ENCODE measurements at places on chromosomes 5 and 9. TPM values are rescaled to one million over a fixed set of nuclear protein-coding genes. Genes with fewer than 3 reads are reported as not detected.
A peak's percentile ranks its signal among the peaks of the same experiment; 100 is the strongest.

Gene BHMT2
- 10.1 TPM for polyA plus RNA-seq

- DNase-seq: no peak
- H3K4me3 ChIP-seq: no peak overlapping the region
These were observed 130.2 kb downstream of the DNAH5 start for GRCh38 chr5:13814301-13814700.

DNA sequence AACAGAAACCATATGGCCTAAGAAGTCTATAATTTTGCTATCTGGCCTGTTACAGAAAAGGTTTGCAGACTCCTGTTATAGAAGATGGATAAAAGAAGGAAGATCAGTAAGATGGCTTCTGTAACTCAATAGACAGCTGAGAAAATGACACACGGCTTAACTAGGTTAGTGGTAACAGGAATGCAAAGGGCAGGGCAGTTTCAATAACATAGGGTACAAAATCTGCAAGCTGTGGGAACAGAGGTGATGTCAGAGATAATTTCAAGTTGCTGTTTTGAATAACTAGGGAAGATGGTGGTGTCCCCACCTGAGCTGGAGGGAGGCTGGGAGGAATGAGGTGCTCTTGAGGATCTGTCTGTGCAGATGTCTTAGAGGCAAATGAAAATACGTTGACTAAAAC, 106.5 kb downstream of the GLIS3 start:
- no peak overlapping the region for H3K27ac ChIP-seq
- no peak overlapping the region for H3K4me3 ChIP-seq
- no peaks in the 10 kb centered on the region for H3K36me3 ChIP-seq
- no peaks in the 10 kb centered on the region for H3K27me3 ChIP-seq

Gene PCDHB14
- polyA plus RNA-seq: 2.7 TPM

GRCh38 chr5:89053547-89053946, 170.6 kb upstream of the MEF2C start:
- no peak for DNase-seq
- no peak overlapping the region for H3K4me3 ChIP-seq
- H3K27ac ChIP-seq: no peak overlapping the region
- no peaks in the 10 kb centered on the region for H3K4me1 ChIP-seq
- no peaks in the 10 kb centered on the region for H3K36me3 ChIP-seq
- no peaks in the 10 kb centered on the region for H3K27me3 ChIP-seq

Gene CDKN2B
- polyA plus RNA-seq: 11.8 TPM

Gene CD74
- 1,318 TPM for polyA plus RNA-seq

- H3K27me3 ChIP-seq: no peaks in the 10 kb centered on the region
- no peak for DNase-seq
- peaks cover 68% of the 10 kb centered on the region for H3K4me1 ChIP-seq
These were observed 9.3 kb downstream of the TMEM245 start for GRCh38 chr9:109110329-109111021.

Gene RANBP3L
- 3.6 TPM for polyA plus RNA-seq

DNA sequence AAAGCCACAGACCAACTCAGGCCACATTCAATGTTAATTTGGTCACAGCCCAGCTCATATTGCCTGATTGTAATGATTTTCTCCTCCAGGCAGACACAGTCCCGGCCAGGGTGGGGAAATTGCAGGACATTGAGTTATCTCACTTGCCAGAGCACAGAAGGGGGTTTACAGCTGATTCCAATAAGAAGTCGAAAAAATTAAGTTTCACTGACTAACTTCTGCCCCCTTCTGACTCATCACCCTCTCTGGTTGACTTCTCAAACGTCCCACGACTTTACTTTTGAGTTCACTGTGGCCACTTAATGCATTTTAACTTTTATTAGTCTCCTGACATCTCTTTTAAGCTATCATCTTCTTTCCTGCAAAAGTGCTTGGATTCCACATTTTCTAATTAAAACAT, 321.4 kb upstream of the WWC1 start:
- no peaks in the 10 kb centered on the region for H3K27me3 ChIP-seq
- no peaks in the 10 kb centered on the region for H3K36me3 ChIP-seq
- H3K4me3 ChIP-seq: no peak overlapping the region
- H3K4me1 ChIP-seq: no peaks in the 10 kb centered on the region
- no peak overlapping the region for H3K27ac ChIP-seq

DNA sequence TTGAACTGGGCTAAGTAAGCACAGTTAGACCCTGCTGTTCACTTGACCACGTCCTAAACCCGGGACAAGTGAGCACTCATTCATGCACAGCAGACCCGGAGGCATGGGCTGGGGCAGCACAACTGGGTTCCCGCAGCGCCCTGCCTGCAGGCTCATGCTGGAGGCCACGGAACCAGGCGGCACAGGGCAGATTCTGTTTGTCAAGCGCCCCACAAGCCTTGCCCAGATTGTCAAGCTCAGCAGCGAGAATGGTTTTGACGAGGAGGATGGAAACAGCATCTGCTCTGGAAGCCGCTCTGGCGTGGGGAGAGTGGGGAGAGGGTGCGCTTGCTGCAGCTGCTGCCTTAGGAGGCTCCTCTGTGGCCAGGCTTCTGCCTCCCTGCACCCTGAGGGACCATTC, 32.7 kb downstream of the PRRT1B start:
- peaks cover 9% of the 10 kb centered on the region for H3K4me1 ChIP-seq
- H3K27ac ChIP-seq: no peak overlapping the region
- no peaks in the 10 kb centered on the region for H3K27me3 ChIP-seq
- no peak for DNase-seq

DNA sequence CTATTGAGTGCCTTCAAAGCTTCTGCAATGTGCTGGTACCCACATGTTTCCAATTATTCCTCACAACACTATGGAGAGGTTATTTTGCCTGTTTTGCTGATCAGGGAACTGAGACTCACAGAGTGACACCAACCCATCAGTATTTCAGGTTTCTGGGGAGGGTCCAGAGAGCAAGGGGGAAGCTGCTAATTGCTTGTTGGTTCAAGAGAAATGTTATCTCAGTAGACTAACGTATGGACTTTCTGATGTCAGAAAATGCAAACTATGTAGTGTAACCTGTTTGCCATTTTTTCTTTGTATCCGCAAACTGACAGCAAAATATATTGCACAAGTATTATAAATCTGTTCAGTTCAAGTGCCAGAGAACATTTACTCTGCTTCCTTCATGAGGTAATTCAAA, 108.3 kb upstream of the MSX2 start:
- no peak overlapping the region for H3K27ac ChIP-seq
- no peaks in the 10 kb centered on the region for H3K36me3 ChIP-seq
- no peak for DNase-seq
- no peaks in the 10 kb centered on the region for H3K27me3 ChIP-seq
- no peak overlapping the region for H3K4me3 ChIP-seq

Gene SPINK5
- 0.90 TPM for polyA plus RNA-seq

DNA sequence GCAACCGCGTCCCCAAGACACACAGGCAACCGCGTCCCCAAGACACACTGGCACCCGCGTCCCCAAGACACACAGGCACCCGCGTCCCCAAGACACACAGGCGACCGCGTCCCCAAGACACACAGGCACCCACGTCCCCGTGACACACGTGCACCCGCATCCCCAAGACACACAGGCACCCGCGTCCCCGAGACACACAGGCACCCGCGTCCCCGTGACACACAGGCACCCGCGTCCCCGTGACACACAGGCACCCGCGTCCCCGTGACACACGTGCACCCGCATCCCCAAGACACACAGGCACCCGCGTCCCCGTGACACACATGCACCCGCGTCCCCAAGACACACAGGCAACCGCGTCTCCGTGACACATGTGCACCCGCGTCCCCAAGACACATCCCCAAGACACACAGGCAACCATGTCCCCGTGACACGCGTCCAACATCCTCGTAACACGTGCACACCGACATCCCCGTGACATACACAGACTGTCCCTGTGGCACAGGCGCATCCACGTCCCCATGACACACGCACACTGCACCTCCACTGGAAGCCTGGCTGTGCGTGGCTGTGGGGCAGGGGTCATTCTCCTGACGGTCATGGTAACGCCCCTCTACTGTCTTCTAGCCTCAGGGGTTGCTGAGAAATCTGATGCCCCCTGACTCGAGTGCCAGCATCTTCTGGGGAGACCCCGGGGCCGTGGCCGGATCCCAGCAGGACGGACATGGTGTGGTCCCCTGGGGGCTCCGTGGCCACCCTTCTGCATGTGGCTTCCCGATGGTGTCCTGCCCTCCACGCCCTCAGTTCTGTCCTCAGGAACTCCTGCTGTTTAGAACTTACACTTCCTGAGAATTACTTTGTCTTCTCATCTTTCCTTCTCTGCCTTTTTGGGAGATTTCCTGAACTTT, 24.1 kb downstream of the EXD3 start:
- H3K27me3 ChIP-seq: no peaks in the 10 kb centered on the region
- H3K36me3 ChIP-seq: no peaks in the 10 kb centered on the region
- no peak for DNase-seq
- peaks cover 13% of the 10 kb centered on the region for H3K4me1 ChIP-seq
- no peak overlapping the region for H3K27ac ChIP-seq
- no peak overlapping the region for H3K4me3 ChIP-seq

DNA sequence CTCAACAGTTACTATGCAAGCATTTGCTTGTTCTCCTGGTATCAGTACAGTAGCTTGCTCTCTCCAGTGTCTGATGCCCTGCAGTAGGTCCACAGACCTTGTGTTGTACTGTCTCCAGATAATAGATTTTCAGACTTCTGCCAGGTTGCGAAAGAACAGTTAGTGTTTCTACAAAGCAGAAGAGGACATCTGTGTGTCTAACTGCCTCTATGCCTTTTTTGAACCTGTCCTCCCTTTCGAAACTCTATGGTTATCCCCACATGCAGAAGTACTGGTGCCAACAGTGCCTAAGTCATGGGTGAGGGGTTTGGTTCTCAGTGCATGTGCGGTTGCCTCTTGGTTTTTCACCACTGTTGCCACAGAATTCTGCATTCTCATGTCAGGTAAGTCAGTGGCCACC, 45.9 kb downstream of the KCNN2 start:
- H3K27me3 ChIP-seq: no peaks in the 10 kb centered on the region
- no peaks in the 10 kb centered on the region for H3K36me3 ChIP-seq
- H3K4me1 ChIP-seq: no peaks in the 10 kb centered on the region
- no peak overlapping the region for H3K27ac ChIP-seq

DNA sequence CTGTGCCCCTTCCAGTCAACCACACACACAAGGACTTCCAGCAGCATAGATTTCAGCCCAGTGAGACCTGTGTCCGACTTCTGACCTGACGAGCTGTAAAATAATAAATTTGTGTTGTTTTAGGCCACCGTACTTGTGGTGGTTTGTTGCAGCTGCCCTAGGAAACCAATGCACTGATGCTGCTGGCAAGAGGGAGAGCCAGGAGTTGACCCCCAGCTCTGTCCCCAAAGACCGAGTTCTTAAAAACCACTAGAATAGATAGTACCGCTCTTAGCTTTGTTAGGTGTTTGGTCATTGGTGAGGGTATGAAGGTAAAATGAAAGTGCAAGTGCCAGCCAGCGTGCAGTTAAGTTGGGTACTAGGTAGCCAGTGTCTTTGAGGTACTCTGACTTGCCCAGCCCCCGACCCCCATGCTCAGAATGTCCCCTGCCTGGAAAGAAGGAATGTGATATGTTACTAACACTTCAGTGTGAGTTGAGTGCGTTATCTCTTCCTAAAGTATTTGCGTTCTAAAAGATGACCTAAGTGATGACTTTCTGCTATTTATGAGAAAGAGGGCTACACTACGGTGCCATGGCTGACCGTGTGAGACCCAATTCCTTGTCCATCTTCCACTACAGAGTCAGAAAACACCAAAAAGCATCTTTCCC, 185.6 kb downstream of the AOPEP start:
- no peak for DNase-seq
- no peaks in the 10 kb centered on the region for H3K36me3 ChIP-seq
- H3K27me3 ChIP-seq: no peaks in the 10 kb centered on the region
- no peak overlapping the region for H3K27ac ChIP-seq
- H3K4me3 ChIP-seq: no peak overlapping the region

Gene FOXI1
- 0.26 TPM for polyA plus RNA-seq

Gene SH3TC2
- polyA plus RNA-seq: 32.4 TPM

DNA sequence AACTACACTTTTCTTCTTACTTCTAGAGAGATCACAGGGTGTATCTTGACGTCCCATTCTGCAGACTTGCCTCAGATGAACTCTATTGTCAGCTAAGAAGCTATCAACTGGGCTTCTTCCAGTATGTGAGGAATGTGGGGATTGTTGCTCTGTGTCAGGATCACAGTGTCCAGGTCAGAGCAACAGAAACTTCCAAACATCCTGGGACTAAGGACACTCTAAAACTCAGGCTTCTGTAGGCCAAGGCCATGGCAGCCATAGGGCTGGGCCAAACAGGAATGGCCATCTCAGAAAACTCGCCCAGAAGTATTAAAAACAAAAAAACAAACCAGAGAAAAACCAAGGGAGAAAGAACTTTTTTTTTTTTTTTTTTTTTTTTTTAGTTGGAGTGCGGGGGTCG, 210.0 kb upstream of the CLINT1 start:
- H3K4me3 ChIP-seq: no peak overlapping the region
- H3K4me1 ChIP-seq: peaks cover 12% of the 10 kb centered on the region
- no peaks in the 10 kb centered on the region for H3K27me3 ChIP-seq
- H3K27ac ChIP-seq: peak overlapping the region; percentile 64

DNA sequence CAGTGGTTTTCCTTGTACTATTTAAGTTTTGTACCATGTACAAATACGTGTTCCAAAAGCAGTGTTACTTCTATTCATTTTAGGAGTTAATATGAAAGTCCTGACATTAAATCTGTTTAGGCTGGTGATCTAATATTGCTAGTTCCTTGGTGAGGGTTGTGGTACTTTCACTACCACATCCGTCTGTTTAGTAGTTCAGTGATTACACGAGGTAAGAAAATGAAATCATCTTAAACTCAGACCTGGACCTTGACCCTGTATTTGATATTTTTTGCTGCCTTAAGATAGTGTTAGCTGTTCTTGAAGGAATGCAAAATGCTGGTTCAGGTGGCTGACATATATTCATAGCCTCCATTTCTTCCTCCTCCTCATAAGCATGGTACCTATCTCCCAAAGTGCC, 50.3 kb downstream of the MTAP start:
- no peak overlapping the region for H3K4me3 ChIP-seq
- no peaks in the 10 kb centered on the region for H3K36me3 ChIP-seq
- no peak overlapping the region for H3K27ac ChIP-seq
- no peak for DNase-seq
- no peaks in the 10 kb centered on the region for H3K4me1 ChIP-seq

DNA sequence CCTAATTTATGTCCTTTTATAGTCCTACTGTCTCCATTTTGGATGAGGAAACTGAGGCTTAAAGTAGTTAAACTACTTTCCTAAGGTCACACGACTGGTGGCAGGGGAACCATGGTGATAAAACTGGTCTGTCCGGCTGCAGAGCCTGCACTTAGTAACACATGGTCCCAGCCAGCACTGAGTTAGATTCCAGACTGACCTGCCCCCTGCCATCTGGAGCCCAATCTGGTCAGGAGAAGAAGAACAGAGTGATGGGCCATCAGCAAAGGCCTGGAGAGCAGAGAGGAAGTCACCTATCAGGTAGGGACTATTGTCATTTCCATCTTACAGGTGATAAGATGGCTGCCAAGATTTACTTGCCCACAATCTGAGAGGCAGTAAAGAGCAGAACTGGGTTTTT, 86.6 kb upstream of the SLC25A48 start:
- no peaks in the 10 kb centered on the region for H3K36me3 ChIP-seq
- H3K27me3 ChIP-seq: no peaks in the 10 kb centered on the region
- H3K4me3 ChIP-seq: no peak overlapping the region
- no peaks in the 10 kb centered on the region for H3K4me1 ChIP-seq
- no peak for DNase-seq

- no peak overlapping the region for H3K4me3 ChIP-seq
- H3K27ac ChIP-seq: no peak overlapping the region
- H3K4me1 ChIP-seq: no peaks in the 10 kb centered on the region
- no peaks in the 10 kb centered on the region for H3K27me3 ChIP-seq
These were observed 158.9 kb upstream of the VCAN start for GRCh38 chr5:83312663-83313062.

- H3K27me3 ChIP-seq: no peaks in the 10 kb centered on the region
- no peak for DNase-seq
- H3K27ac ChIP-seq: no peak overlapping the region
These were observed 49.9 kb downstream of the GDNF start for GRCh38 chr5:37789991-37790390.

- H3K4me3 ChIP-seq: no peak overlapping the region
- DNase-seq: no peak
- H3K36me3 ChIP-seq: no peaks in the 10 kb centered on the region
These were observed 146.6 kb downstream of the PIP5K1B start for GRCh38 chr9:68851657-68852056.
